ENCODE measurements at places on chromosomes 16 and 17.

DNA sequence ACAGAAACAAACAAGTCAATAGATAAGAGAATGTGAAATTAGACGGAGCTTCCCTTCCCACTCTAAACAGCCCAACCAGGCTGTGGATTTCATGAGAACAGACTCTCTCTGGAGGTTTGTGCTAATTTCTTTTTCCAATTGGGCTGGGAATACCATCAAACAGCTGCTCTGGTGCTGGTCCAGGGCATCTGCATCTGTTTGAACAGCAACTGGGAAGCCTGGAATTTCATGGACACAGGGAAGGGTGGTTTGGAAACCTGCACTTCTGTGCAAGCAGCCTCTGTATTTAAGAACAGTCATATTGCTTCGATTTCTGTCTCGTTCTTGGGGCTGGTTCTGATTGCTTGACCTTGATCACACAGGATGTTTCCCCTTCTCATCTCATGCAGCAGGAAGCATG is 88.7 kb downstream of the FOXL1 start:
- DNase-seq: no peak

GRCh38 chr17:62681061-62681938 is 53.8 kb downstream of the MRC2 start:
- DNase-seq: no peak

DNA sequence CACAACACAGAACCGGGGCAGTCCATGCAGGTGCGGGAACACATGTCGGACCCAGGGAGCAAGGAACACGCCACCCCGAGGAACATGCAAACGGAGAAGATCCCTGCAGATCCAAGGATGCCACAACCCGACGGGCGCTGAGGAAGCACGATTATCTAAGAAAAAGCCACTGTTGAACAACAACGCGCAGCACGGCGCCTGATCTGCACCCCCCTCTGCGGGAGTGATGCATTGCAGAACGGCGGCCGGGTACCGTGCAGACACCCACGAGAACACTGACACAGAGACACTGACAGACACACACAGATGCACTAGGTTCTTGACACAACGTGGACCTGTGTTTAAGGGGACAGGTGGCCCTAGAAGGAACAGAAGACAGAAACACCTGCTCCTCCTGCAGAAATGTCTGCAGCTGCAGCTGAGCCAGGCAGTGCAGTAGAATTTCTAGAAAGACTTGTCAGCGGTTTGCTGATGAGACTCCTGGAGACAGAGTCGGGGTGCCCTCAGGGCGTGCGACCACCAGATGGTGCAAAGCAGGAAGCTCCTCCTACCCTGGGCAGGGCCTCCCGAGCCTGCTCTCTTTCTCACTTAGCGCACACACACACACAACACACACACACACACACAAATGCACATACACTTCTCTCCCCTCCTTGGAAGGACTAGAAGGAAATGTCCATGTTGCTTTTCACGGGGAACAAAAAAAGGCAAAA is 7.5 kb downstream of the NPTX1 start:
- no peak for DNase-seq

GRCh38 chr17:43200127-43200526 is 11.5 kb upstream of the TMEM106A start:
- DNase-seq: no peak

GRCh38 chr16:79083508-79084299 is 516.8 kb downstream of the MAF start:
- peak; percentile 34 for DNase-seq

DNA sequence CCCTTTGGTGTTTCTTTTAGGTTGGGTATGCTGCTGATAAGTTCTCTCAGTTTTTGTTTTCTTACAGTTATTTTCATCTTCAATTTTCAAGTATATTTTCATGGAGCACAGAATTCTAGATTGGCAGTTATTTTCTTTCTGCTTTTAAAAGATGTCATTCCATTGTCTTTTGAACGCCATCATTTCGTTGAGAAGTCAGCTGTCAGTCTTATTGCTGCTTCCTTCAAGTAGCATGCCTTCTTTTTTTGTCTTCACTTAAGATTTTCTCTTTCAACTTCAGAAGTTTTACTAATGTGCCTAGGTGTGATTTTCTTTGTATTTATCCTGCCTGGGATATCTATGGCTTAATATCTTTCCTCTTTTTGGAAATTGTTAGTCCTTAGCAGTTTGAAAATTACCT is 262.2 kb upstream of the PMFBP1 start:
- DNase-seq: no peak

Data from stimulated activated CD8-positive, alpha-beta memory T cell treated with anti-CD3 and anti-CD28 coated beads, Interleukin-4, amount 100 ng/mL, for 48 hours (primary cell).